Fibroblast of upper back skin (primary cell): ENCODE measurements at places on chromosomes 13 and 19.

- DNase-seq: no peak
Measured at GRCh38 chr19:15404780-15405211, 14.0 kb downstream of the AKAP8L start.

GRCh38 chr19:47863514-47863936 lies 4.5 kb downstream of the TPRX2 start:
- DNase-seq: peak; percentile 57

GRCh38 chr13:98997738-98998641 lies 20.1 kb upstream of the DOCK9 start:
- no peak for DNase-seq

GRCh38 chr13:114062754-114063153 lies 69.7 kb downstream of the RASA3 start:
- no peak for DNase-seq

DNA sequence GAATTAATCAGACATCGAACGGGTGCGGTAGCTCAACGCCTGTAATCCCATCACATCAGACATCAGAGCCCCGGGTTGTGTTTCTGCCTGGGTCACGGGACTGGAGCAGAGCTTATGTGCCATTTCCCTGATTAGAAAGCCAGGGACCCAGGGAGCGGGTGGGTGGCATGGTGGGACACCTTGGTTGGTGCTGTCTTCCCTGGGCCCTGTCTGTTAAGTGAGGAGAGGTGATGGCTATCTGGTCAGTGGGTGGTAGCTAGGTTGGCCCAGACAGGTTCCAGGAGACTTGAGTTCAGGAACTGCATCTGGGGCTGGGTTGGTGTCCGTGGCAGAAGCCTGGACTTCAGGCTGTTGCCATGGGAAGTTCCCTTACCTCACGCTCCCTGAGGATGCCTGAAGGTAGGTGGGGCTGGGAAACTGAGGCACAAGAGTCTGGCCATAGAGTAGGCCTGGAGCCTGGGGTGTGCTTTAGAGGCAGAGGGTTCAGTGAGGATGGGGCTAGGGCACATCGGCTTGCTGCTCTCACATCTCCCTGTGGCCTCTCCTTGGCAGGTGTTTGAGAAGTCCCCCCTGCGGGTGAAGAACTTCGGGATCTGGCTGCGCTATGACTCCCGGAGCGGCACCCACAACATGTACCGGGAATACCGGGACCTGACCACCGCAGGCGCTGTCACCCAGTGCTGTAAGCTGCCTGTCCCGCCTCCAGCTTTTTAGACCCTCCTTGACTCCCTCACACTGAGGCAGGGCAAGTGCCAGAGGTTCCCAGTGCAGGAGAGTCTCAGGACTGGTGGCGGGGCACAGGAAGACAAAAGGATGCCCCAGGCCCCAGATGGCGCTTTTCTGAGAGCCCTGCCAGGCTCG lies 2.1 kb downstream of the RPL18A start:
- no peak for DNase-seq

DNA sequence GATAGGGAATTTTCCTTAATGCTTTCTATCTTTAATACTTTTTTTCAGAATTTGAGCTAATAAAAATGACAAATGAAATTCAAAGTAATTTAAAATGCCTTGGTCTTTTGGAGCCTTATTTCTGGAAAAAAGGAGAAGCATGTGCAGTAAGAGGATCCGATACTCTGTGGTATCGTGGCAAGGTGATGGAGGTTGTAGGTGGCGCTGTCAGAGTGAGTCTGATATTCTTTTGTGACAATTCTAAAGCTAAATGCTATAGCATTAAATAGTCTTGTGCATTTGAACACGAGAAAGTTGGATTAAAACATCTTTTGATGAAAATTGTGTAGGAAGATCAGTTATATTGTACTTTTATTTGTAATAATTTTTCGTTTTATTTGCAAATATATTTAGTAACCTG lies 95.0 kb downstream of the RNF17 start:
- DNase-seq: no peak

DNA sequence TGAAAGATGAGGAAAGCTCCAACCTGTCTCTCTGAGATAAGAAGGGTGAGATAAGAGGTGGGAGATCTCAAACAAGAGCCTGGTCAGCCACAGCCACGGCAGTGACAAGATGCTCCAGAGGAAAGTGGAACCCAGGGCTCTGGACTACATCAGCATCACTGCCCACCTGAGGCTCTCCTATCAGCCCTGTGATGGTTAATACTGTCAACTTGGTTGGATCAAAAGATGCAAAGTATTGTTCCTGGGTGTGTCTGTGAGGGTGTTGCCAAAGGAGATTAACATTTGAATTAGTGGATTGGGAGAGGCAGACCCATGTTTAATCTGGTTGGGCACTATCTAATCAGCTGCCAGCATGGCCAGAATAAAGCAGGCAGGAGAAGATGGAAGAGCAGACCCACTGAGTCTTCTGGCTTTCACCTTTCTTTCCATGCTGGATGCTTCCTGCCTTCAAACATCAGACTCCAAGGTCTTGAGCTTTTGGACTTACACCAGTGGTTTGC lies 476.6 kb upstream of the NBEA start:
- DNase-seq: no peak

DNA sequence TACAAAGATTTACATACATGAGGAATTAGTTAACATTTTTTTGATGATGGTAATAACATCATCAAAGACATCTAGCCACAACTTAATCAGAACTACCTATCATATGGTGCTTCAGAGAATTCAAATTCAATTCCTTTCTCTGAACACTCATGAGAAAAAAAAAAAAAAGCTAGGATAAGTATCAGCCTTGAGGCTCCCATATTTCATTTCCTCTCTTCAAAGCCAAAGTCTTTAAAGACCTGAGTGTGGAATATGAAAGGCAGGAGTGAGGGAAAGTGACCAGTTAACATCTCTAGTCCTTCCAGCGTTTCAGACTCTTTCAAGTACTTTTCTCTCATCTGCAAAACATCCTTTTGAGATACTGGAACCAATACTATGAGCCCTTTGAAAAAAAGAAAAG lies 137.5 kb downstream of the DCLK1 start:
- DNase-seq: no peak

- no peak for DNase-seq
Measured at GRCh38 chr13:24221007-24221406, 60.5 kb downstream of the SPATA13 start.

DNA sequence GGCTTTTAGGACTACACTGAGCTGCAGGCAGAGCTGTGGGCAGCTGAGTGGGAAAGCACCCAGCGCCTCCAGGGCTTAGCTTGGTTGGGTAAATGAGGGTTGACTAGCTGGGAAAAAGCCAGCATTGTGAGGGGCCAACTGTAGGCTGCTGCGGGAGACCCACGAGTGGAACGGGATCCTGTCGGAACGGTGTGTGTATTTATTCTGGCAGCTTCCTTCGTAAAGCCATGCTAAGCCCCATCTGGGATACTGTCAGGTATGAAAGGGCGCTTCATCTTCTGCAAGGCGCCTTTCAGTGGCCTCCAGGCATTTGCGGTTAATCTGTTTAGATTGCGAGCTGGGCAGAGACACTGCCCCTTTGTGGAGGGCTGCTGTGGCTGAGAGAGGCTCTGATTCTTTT lies 39.5 kb upstream of the CNMD start:
- DNase-seq: no peak

GRCh38 chr13:50452756-50453155 lies 390.7 kb downstream of the DLEU7 start:
- no peak for DNase-seq

- no peak for DNase-seq
Measured at GRCh38 chr19:11457115-11457514, 21.7 kb downstream of the PRKCSH start.

- no peak for DNase-seq
Measured at GRCh38 chr19:34994286-34994642, 5.9 kb upstream of the GRAMD1A start.

DNA sequence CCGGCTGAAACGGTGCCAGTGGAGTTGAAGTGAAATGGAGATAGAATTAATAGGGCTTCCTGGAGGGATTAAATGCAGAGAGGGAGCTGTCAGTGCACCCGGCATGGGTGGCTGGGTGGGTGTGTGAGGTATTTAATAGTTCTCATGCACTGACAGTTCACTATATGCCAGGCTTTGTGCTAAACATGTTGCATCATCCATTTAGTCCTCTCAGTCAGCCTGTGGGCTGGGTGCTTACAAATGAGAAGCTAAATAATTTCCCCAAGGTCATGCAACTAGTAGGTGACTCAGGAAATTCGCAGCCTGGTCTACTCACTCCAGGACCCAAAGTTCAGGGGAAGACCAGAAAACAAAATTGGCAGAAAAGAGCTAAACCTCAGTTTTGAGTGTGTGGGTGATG lies 63.5 kb upstream of the SPATA13 start:
- DNase-seq: peak; percentile 53

DNA sequence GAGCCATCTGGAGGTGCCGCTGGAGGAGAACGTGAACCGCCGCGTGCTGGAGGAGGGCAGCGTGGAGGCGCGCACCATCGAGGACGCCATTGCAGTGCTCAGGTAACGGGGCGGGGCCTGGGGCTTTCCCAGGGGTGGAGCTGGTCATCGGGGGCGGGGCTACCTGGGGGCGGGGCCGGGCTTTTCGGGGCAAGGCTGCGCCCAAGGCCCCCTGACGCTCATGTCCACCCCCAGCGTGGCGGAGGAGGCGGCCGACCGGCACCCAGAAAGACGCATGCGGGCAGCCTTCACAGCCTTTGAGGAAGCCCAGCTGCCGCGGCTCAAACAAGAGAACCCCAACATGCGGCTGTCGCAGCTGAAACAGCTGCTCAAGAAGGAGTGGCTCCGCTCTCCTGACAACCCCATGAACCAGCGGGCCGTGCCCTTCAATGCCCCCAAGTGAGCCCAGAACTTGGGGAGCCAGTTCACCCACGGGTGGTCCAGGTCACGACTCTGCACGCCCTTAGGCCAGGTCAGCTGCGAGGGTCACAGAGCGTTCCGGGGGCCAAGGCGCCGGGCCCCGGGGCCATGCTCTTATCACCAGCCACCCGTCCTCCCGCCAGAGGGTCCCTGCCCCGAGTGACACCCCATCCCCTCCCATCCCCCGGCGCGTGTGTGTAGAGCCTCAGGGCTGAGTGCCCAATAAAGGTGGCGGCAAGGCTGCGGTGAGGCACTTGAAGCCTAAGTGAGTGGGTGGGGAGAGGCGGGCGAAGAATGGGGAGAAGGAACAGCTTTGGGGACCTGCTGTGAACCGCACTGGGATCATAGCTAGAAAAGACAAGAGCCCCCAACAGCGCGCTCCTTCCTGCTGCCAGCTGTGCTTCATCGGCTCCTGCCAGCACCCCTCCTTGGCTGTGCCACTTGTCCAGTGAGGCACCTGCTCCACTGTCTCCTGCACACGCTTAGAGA lies 10.7 kb downstream of the CCDC124 start:
- DNase-seq: no peak

DNA sequence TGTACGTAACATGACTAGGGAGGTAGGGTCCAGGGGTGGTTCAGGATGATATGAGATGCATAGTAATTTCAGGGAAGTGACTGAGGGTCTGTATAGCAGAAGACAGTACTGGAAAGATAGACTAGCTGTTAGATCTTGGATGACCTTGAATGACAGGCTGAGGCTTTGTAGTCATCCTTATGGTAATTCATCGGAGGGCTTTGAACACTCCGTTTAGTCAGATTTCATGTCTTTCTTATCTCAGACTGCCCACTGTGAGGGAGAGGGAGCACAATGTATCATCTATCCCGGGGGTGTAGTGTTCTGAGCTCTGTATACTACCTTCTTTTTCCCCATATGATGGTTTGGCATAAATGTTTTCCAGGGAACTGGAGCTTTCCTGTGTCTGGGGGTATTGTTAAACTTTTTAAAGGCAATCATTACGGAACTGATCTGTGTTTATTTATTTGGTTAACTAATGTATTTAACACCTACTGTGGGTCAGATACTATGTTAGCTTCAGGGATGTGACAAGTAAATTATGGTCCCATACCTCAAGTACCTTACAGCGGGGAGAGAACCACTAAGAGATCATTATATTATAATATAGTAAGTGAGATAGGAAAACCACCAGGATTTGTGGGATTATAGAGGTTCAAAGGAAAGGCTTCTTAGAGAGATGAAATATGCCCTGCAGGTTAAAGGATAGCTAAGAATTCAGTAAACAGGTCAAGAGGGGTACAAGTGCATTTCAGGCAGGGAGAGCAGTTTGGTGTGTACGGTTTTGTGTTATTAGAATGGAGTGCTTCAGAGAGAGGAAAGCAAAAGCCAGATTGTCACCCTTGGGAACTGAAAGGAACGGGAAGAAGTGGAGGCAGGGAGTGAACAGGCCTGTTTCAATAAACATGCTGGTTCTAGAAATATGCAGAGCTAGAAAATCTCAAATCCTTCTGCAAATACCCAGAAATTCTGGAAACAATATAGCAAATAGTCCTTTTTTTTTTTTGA lies 164.8 kb upstream of the KL start:
- no peak for DNase-seq

DNA sequence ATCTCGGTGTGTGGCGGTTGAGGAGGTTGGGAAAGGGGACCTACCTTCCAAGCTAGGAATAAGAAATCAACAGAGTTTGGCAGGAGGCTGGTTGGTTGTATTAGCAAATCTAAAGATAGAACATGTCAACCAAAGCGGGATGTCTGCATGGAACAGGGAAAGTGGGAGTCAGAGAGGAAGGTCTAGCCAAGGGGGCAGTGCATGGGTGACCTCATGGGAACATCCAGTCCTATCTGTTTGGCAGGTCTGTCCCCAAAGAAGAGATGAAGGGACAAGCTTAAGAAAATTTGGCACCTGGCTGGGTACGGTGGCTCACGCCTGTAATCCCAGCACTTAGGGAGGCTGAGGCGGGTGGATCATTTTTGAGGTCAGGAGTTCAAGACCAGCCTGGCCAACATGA lies 118.7 kb upstream of the TSC22D1 start:
- DNase-seq: no peak

DNA sequence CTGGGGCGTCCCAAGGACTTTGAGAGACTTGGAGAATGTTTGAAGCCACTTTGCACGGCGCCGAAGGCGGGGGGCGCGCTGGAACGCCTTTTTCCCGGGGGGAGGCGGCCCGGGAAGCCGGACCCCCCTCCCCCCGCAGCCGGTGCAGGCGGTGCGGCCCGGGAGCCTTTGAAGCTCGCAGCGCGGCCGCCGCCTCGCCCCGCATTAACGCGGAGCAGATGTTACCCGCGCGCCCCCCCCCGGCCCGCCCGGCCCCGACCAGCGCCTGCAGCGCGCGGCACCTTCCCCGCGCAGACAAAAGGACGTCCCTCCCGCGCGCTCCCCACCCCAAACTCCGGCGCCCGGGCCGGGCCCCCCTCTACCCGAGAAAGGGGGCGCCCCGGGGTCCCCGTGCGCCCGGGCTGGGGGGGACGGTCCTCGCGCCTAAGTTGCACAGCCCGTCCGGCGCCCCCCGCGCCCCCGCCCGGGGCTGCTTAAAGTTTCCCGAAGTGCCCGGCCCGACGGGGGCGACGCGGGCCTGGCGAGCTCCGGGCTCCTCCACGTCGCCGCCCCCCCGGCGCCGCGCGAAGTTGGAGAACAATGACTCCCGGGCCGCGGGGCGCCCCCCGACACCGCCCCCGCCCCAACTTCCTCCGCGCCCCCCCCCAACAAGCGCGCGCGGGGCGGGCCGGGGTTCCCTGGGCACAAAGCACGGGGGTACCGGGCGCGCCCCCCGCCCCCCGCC lies 685 bp downstream of the TCF3 start:
- peak; percentile 27 for DNase-seq
